ENCODE measurements at places on chromosomes 13 and 19.

DNA sequence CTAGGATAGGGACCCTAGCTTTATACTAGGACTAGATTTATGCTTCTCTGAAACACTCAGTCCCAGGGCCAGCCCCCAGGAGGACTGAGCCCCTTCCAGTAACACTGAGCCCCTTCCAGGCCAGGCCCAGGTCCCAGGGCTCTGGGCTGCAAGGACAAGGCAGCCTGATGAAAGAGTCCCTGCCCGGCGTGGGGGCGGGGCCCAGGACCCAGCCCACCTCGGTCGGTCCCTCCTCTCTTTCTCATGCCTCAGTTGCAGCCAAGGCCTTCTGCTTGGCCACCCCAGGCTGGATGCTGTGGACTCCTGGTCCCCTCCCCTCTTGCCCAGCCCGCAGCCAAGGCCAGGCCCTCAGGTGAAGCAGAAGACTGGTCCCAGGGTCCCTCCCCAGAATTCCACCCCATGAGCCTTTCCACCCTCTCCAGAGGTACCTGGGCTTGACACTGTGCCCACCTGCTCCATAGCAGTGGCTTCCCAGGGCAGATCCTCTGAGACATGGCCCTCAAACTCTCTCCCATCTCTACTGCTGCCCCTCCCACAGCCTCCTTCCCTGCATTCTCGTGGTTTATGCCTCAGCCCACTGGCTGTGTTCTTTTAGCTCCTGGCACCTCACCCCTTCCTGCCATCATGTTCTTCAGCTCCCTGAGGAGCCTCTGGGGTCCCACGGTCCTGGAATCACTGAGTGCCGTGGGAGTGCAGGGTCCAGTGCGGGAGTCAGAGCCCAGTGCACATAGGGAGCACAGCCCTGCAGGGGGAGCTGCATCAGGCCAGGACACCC is 53.6 kb upstream of the C1QTNF9B start:
- DNase-seq = no peak

- DNase-seq = no peak
Observed at GRCh38 chr19:41734585-41734984, 20.7 kb upstream of the CEACAM6 start.

DNA sequence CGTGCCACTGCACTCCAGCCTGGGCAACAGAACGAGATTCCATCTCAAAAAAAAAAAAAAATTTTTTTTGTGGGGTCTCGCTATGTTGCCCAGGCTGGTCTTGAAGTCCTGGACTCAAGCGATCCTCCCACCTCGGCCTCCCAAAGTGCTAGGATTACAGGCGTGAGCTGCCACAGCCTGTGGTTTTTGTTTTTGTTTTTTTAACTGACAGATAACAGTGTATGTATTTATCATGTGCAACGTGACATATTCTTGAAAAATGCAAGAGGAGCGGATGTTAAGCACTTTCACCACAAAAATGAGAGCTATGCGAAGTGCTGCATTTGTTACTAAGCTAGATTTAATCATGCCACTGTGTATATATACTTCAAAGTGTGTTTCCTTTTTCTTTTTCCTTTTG is 49.0 kb downstream of the ARHGEF18 start:
- DNase-seq = no peak

DNA sequence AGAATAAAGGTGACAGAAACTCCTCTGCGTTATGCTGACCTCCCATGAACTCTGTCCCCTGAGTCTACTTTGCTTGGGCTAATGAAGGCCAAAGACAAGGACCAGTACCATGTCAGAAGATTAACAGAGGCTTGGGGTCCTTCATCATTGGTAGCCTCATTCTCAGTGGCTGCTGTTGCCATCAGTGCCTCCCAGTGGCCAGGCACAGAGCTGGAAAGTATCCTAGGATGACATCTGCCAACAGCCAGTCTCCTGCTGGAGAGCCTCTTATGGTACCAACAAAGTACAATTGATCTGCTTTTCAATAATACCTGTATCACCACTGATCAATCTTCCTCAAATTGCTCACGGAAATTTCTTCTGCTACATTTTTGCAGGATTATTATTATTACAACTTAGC is 281.6 kb downstream of the DNAJC15 start:
- DNase-seq = no peak

- DNase-seq = no peak
Observed at GRCh38 chr19:947707-948539, 22.1 kb downstream of the ARID3A start.

- DNase-seq = no peak
Observed at GRCh38 chr13:44523146-44524015, 52.7 kb downstream of the TSC22D1 start.

GRCh38 chr19:2634228-2634951 is 68.1 kb downstream of the GNG7 start:
- DNase-seq = no peak

GRCh38 chr13:91661692-91662490 is 263.5 kb downstream of the GPC5 start:
- no peak for DNase-seq

DNA sequence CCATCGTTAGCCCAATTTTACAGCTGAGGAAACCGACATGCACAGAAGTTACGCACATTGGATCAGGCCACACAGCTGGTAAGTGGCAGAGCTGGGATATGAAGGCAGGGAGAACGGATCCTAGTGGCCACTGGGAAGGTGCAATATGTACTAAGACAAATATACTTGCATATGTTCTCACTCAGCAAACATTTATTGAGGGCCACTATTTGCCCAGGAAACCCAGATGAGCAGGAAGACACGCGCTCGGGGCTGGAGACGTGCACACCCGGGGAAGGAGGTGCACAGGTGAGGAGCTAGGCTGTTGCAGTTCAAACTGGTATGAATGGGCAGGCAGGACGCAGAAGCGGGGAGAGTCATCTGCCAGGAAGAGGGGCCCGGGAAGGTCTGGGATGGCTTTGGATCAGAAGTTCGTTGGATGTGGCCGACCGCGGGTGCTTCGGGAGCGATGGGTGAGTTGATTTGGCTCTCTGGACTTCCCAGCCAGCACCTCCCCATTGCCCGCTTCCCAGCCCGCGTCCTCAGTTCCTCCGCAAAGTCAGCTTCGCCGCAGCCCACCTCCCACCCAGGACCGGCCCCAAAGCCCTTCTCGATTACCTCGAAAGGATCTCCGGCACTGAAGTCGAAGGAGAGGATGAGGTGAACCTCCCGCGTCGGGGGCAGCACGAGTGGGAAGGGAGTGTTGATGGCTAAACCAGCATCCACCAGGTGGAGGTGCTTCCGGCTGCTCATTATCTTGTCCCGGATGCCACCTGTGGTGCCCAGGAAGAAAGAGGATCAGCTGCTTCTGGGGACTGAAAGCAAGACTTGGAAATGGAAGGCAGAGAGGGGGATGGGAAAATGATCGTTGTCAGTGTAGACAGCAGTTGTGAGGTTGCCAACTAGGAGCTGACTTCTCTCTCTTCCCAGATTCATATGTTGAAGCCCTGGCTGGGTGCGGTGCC is 17.8 kb upstream of the CABP5 start:
- no peak for DNase-seq
